Peyer's patch (tissue), 4 donors: ENCODE measurements at places on chromosomes 1 and 21. TPM values are rescaled to one million over a fixed set of nuclear protein-coding genes. Genes with fewer than 3 reads are reported as not detected.

DNA sequence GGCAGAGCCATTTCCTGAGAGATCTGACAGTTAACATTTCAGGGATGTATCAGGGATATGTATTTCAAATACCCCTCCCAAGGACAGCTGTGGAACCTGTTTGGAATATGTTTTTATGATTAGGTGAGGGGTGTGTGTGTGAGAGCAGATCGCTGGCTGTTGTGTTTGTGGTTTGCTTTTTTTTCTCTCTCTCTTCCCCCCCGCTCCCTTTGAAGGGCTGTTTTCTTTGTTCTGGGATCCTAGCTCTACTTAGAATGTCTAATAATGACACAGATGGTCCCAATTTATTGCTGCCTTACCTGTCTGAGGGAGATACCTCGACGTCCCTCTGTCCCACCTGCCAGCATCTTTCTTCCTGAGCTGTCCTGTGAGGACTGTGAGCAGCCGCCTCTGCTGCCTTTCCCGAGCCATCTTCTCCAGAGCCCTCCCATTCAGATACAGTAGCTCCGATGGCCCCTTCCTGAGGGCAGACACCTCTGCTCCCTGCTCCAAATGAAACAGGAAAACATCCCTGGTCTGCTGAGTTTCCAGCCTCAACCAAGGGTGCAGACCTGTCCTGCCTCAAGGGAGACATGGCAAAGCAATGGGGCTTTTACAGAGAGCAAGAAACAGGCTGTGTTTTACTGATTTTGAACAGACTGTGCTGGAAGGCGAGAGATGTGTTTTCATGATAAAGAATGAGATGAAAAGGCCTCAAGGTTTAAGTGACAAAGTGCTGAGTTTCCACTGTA is 138.0 kb upstream of the TNR start:
- H3K27me3 ChIP-seq = no peaks in the 10 kb centered on the region
- no peak for DNase-seq
- H3K27ac ChIP-seq = no peak overlapping the region
- no peaks in the 10 kb centered on the region for H3K36me3 ChIP-seq
- H3K4me3 ChIP-seq = no peak overlapping the region

- H3K36me3 ChIP-seq = no peaks in the 10 kb centered on the region
- no peak for DNase-seq
- no peaks in the 10 kb centered on the region for H3K4me1 ChIP-seq
- no peak overlapping the region for H3K27ac ChIP-seq
Observed at GRCh38 chr1:42336978-42337377, 1.9 kb upstream of the FOXJ3 start.

GRCh38 chr21:41779659-41780058 is 12.8 kb upstream of the RIPK4 start:
- no peaks in the 10 kb centered on the region for H3K36me3 ChIP-seq
- no peaks in the 10 kb centered on the region for H3K4me1 ChIP-seq
- no peak overlapping the region for H3K4me3 ChIP-seq
- H3K27ac ChIP-seq = peak overlapping the region; percentile 45
- H3K27me3 ChIP-seq = no peaks in the 10 kb centered on the region
- DNase-seq = no peak

LRRC53 gene
- total RNA-seq = not detected

GRCh38 chr1:178552856-178553255 is 39.9 kb downstream of the TEX35 start:
- H3K4me1 ChIP-seq = no peaks in the 10 kb centered on the region
- H3K4me3 ChIP-seq = no peak overlapping the region
- no peaks in the 10 kb centered on the region for H3K27me3 ChIP-seq
- H3K27ac ChIP-seq = no peak overlapping the region
- DNase-seq = no peak

FAM131C gene
- 3.5 TPM for total RNA-seq

DNA sequence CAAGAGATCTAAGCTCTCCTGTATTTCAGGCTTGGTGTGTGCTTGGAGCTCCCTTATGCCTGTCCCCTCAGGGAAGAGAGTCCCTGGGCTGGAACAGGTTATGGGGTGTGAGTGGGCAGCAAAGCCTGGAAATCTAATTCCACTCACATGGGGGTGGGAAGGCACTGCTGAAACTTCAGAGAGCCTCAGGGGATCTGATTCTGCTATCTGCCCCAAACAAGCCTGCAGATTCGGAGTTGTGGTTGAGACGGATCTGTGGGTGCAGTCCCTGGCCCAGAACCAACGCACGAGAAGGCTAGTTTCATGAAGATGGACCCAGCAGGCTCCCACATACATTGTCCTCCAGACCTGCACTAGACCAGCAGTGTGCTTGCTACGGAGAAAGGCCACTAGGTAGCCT is 2.9 kb downstream of the BLACAT1 start:
- no peak overlapping the region for H3K4me3 ChIP-seq
- H3K4me1 ChIP-seq = peaks cover 19% of the 10 kb centered on the region
- no peak overlapping the region for H3K27ac ChIP-seq
- no peak for DNase-seq

ADCY10 gene
- total RNA-seq = 2.4 TPM

DNA sequence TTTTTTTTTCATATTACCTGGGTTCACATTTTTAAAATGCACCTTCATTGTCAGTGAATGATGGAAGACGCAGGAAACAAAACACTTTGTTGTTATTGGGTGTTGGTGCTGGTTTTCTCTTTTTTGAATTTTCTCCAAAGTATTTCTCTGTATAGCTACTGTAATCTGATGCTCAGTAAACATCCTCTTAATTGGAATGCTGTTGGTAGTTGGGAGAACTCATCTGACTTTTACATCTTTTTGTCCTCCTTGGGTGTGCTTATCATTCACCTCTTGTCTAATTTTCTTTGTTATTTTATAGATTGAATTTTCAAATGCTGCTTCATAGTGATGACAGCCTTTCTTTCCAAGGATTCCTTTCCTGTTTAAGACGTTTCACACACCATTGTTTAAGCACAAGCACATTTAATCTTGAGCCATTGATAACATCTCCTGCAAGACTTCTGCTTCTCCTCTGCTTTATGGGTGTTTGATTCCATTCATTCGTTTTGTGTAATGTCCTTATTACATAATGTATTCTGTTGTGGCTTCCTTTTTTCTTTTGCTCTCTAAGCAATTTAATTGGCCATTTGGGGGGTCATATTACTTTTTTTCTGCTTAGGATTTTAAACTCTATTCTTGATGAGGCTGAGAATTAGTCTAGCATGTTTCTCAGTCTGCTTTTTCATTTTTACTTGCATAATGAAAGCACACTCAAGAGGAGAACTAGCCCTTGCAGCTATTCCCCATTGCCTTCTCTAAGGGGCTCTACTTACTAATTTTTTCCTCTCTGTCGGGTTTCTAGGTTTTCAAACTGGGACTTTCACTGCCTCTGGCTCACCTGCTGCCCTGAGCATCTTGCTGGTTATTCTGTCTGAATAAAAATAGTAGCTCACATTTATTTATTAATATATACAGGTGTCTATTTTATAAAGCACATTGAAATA is 42.0 kb upstream of the CD34 start:
- no peak for DNase-seq
- no peak overlapping the region for H3K27ac ChIP-seq
- H3K4me3 ChIP-seq = no peak overlapping the region
- no peaks in the 10 kb centered on the region for H3K27me3 ChIP-seq
- no peaks in the 10 kb centered on the region for H3K4me1 ChIP-seq

GRCh38 chr1:30749691-30750583 is 7.6 kb downstream of the LAPTM5 start:
- no peak overlapping the region for H3K4me3 ChIP-seq
- no peaks in the 10 kb centered on the region for H3K4me1 ChIP-seq
- peak overlapping the region; percentile 95 for H3K27ac ChIP-seq
- H3K27me3 ChIP-seq = no peaks in the 10 kb centered on the region
- no peaks in the 10 kb centered on the region for H3K36me3 ChIP-seq

RIMS3 gene
- total RNA-seq = 2.5 TPM

GRCh38 chr1:66300972-66301451 is 232.9 kb upstream of the SGIP1 start:
- peak overlapping the region; percentile 26 for H3K4me3 ChIP-seq
- H3K27me3 ChIP-seq = no peaks in the 10 kb centered on the region
- H3K36me3 ChIP-seq = no peaks in the 10 kb centered on the region

DNA sequence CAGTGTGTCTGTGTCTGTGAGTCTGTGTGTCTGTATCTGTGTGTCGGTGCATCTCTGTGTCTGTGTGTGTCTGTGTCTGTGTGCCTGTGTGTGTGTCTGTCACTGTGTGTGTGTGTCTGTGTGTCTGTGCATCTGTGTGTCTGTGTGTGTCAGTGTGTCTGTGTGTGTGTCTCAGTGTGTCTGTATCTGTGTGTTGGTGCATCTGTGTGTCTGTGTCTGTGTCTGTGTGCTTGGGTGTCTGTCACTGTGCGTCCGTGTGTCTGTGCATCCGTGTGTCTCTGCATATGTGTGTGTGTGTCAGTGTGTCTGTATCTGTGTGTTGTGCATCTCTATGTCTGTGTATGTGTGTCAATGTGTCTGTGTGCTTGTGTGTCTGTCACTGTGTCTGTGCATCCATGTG is 44.7 kb upstream of the POFUT2 start:
- H3K27me3 ChIP-seq = no peaks in the 10 kb centered on the region
- no peaks in the 10 kb centered on the region for H3K36me3 ChIP-seq
- H3K27ac ChIP-seq = no peak overlapping the region
- no peak for DNase-seq

- peak overlapping the region; percentile 60 for H3K4me3 ChIP-seq
- H3K36me3 ChIP-seq = no peaks in the 10 kb centered on the region
- H3K27me3 ChIP-seq = no peaks in the 10 kb centered on the region
- H3K4me1 ChIP-seq = no peaks in the 10 kb centered on the region
- peak; percentile 56 for DNase-seq
- H3K27ac ChIP-seq = peak overlapping the region; percentile 44
Observed at GRCh38 chr1:113886417-113887401, 672 bp downstream of the BCL2L15 start.

SPRR3 gene
- total RNA-seq = 4.4 TPM

- H3K36me3 ChIP-seq = peaks cover 57% of the 10 kb centered on the region
- H3K4me3 ChIP-seq = no peak overlapping the region
- H3K4me1 ChIP-seq = no peaks in the 10 kb centered on the region
- H3K27ac ChIP-seq = no peak overlapping the region
Observed at GRCh38 chr1:235181561-235182245, 20.7 kb upstream of the RBM34 start.
